ENCODE measurements at places on chromosomes 3 and 15. TPM values are rescaled to one million over a fixed set of nuclear protein-coding genes. Genes with fewer than 3 reads are reported as not detected.

ISL2 gene
- 1.6 TPM for total RNA-seq

GOLGA6A gene
- total RNA-seq: not detected

MAPKBP1 gene
- 9.9 TPM for total RNA-seq

LOXL1 gene
- total RNA-seq: 112 TPM

GOLGA8G gene
- total RNA-seq: not detected

Measured in bronchus fibroblast of lung (primary cell).